Stimulated activated CD4-positive, alpha-beta T cell treated with anti-CD3 and anti-CD28 coated beads, Interleukin-1b, Interleukin-23, amount 100 ng/mL, for 1 hour (primary cell): ENCODE measurements at places on chromosomes 2 and 18.

GRCh38 chr2:72155151-72155550 is 7.5 kb upstream of the CYP26B1 start:
- DNase-seq, result no peak

DNA sequence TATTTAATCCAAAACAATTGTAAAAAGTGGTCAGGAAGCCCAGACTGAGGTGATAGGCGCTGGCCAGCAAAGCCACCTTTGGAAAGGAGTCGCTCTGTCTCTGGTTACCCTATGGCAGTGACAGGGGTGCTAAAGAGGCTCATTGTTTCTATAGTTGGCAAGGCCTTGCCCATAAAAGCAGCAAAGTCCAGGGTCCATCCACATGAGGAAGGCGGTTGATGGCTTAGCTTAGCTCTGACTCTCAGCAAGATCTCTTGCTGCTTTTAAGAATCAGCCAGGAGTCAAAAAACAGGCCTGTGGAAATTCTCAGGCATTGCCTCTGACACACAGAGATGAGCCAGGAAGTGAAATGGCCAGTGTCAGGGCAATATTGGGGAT is 57.8 kb upstream of the CYP26B1 start:
- DNase-seq, result no peak

DNA sequence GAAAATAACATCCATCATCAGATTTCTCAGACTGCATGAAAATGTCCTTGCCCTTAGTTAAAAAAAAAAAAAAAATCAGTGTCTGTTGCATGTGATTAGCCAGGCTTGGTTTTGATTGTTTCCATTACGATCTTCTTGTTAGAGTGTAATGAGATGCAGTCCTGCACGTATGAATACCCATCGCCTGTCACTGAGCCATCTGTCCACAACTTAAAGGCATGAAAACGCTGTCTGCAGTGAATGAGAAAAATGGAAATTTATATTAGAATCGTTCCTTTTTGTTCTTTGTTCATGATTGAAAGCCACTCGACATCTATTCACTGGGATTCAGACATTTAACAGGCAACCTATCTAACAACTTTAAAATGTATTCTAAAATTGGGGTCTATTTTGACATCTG is 521.7 kb upstream of the SPHKAP start:
- no peak for DNase-seq

DNA sequence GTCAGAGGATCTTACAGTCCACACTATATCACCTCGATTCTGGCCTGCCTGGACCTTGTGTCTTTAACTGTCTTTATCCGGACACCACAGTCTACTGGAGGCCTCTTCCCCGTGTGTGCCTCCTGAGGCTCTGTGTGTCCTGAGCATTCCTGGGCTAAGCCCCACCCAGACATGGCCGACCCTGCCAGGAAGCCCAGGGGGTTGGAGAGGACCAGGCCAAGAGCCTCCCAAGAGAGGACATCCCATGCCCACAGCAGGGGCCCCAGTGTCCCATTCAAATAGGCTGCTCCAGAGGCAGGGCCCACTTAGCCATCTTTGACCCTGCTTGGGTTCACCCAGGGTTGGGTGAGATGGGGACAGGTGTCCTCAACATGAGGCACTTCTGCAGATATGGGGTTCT is 84.7 kb upstream of the OTOS start:
- no peak for DNase-seq

GRCh38 chr2:241734208-241734466 is 293 bp upstream of the D2HGDH start:
- DNase-seq, result no peak

GRCh38 chr18:53886058-53886457 is 338.4 kb downstream of the MBD2 start:
- no peak for DNase-seq

DNA sequence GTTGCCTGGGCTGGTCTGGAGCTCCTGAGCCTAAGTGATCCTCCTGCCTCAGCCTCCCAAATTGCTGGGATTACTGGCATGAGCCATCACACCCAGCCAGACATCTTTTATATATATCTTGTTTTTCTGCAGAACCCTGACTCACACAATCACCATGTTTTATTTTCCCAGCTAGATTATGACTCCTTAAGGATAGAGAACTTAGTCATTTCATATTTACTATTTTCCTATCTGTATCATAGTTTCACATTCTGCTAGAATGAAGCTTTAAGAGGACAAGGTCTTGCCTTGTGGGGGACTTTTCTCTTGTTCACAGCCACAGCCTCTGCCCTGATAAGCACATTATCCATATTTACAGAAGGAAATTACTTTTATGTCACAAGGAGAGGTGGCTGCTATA is 73.9 kb downstream of the LBH start:
- no peak for DNase-seq

DNA sequence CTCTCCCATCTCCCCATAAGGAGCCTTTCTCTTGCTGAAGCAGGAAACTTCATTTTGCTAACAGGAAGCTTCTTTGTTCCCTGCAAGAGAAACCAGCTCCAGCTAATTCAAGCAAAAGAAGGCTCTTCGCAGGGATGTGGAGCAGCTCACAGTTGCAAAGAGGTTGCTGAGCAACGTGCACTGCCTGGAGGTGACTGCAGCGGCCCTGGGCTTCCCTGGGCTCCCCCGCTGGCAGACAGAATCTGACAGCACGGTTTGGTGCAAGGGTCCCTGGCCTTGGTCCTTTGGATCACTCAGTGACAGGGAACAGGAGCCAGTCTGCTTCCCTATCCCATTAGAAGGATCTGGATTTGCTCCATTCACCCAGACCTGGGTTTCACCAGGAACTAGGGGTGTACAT is 25.8 kb downstream of the GPR55 start:
- no peak for DNase-seq

GRCh38 chr2:239818531-239819011 is 206.6 kb downstream of the NDUFA10 start:
- DNase-seq, result no peak

DNA sequence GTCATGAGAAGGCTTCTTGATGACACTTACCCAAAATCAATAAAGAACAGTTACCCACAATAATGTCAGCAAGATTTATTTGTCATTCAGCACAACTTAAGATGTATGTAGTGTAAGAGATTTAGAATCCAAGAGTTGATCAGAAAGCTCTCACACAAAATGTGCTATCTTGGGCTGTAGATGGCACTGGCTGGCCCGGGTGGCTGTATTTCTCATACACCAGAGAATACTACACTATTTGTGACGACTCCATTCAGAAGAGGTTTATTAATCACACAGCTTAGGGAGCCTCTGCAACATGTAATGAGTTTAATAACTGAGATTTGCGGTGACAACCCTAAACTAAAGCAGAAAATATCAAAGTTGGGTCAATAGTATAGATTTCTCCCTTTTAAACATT is 530.4 kb upstream of the KLHL29 start:
- DNase-seq, result no peak

- DNase-seq, result peak; percentile 29
Measured at GRCh38 chr2:160210599-160211138, 10.6 kb upstream of the ITGB6 start.

- DNase-seq, result no peak
Measured at GRCh38 chr2:236997069-236997715, 88.5 kb upstream of the COPS8 start.

- DNase-seq, result no peak
Measured at GRCh38 chr2:238159071-238159539, 335 bp downstream of the ERFE start.

DNA sequence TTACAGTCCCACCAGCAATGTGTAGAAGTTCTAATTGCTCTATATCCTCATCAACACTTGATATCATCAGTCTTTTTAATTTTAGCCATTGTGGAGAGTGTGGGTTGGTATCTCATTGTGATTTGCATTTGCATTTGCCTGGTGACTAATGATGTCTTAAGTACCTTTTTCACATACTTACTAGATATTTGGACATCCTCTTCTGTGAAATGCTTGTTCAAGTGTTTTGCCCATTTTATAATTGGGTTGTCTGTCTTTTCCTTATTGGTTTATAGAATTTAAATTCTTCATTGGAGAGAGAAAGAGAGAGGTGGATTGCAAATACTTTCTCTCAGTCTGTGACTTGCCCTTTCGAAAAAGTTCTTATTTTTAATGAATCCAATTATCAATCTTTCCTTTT is 14.0 kb upstream of the PPP1CB start:
- DNase-seq, result no peak

DNA sequence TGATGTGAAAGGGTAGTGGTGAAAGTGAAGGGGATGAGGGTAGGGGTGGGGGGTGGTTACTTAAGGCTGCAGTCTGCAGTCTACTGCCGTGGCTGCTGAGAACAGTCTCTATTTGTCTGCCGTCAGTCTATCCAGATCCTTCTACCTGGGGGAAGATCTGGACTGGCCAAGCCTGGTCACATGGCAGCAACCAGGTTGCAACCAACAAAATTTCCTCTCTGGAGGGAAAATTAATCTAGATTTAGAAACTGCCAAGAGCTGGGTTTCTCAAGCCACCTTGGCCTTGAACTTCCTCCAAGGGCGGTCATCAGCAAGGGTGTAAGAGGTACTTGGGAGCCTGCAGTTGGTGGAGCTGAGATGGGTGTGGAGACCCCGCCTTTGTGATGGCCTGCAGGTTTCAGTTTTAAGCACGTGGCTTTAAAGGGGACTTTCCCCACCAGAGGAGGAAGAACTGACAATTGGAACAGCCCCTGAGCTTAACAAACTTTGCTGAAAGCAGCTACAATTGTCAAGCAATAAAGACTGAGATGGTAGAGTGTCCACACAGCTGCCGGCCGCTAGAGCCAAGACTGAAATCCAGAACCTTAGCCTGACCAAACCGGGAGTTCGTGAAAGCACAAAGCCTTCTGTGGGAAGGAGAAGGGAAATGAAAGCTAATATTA is 31.4 kb upstream of the KCMF1 start:
- DNase-seq, result peak; percentile 39

- DNase-seq, result no peak
Measured at GRCh38 chr2:53422979-53423378, 344.6 kb upstream of the CHAC2 start.

GRCh38 chr2:241615522-241616052 is 21.4 kb downstream of the THAP4 start:
- DNase-seq, result no peak

DNA sequence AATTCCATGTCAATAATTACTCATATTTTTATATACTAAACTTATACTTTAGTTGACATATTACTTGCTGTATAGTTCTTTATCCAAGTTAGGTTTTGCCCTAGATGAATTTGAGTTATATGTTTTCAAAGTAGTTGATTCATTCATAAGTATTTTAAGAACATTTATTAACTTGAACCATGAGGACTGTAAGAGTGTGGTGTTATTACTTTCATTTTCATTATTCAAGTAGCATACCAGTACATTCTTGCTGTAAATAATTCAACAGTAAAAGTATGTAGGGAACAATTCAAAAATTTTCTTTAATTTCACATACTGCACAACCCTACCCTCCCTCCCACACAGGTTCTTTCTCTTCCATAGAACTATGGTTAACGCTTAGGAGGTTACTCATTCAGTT is 75.4 kb downstream of the ANKRD12 start:
- DNase-seq, result no peak

DNA sequence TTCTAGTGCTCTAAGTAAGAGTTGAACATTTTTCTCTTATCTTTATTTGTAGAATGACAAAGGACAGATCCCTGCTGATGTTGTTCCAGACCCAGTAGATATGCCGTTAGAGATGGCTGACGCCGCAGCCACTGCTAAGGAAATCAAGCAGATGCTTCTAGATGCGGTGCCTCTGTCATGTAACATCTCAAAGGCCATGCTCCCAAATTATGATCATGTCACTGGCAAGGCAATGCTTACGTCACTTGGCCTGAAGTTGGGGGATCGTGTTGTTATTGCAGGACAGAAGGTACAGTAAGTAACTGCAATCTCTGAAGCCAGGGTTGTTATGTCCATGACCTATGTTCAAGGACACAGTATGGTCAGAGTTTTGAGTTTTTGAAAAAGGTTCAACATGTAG is 28.4 kb downstream of the CLIP4 start:
- no peak for DNase-seq

- no peak for DNase-seq
Measured at GRCh38 chr2:160226367-160226766, 26.3 kb upstream of the ITGB6 start.

DNA sequence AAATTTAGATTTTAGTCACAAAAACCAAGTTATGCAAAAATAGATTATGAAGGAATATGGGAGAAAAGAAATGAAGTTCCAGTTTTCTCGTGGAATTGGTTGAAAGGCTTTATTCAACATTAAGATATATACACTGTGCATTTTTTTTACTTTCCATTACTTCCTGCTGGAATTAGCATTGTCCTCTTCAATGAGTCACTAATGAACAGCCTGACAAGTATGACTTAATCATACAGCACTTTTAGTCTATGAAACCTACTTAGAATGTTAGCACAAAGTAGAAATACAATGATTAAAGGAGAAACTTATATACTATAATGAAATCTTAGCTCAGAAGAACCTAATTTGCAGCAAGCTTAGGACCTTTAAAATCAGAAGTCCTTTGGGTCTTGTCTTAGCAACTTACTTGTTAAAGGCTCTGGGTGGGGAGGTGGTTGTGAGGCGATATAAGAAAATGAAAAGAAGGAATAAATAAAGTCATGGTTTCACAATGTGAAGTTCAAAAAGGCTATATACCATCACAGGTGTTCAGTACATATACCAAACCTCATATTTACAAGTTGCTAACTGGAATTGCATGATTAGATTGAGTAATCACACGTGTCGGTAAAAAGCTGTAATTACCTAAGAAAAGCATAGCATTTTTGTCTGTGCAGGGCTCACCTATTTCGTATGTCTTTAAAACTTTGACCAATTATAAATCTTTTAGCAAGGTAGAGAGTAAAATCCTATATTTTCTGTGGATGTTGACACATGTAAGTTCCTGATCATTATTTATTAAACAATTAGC is 236.8 kb downstream of the CAMKMT start:
- DNase-seq, result no peak

DNA sequence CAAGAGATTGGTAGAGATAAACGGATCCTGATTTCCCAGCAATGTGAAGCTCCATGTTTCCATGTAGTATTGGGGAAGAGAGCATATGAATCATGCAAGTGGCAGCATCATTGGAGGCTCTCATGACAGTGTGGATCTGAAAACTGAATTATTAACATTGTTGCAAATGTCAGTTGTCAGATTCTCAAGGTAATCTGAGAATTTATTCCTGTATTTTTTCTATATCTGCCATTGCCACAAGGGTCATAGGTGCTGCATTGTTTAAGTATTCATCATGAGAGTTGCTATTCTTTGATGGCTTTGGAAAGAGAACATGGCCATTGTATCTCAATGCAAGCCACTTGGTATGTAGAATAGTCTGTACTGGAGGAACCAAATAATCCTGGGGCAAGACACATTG is 1217.0 kb upstream of the ZEB2 start:
- DNase-seq, result no peak

DNA sequence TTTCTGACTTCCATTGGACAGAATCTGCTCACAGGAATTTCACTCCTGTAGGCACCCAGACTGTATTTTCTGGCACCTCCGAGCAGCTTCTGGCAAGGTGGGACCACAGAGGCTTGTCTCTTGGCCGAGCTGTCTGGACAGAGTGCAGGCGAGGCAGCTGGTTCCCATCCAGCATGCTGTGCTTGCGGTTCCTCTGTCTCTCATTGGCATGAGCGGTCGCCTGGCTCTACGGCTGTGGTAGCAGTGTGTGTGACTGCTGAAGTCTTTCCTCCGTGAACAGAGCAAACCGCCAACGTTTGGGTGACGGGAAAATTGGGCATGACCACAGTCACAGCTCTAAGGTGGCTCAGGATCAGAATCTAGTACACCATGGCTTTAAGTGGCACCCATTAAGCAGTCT is 411.7 kb upstream of the NETO1 start:
- DNase-seq, result no peak
